Stimulated activated CD8-positive, alpha-beta memory T cell treated with anti-CD3 and anti-CD28 coated beads, Interleukin-4, amount 100 ng/mL, for 1 hour (primary cell): ENCODE measurements at places on chromosomes 7 and 10.

GRCh38 chr7:157875230-157876179 lies 538.7 kb downstream of the DNAJB6 start:
- peak; percentile 12 for DNase-seq

- DNase-seq, result no peak
These were observed 218.6 kb downstream of the THSD7A start for GRCh38 chr7:11613292-11613930.

GRCh38 chr7:4519819-4520520 lies 162.1 kb upstream of the FOXK1 start:
- DNase-seq, result no peak

DNA sequence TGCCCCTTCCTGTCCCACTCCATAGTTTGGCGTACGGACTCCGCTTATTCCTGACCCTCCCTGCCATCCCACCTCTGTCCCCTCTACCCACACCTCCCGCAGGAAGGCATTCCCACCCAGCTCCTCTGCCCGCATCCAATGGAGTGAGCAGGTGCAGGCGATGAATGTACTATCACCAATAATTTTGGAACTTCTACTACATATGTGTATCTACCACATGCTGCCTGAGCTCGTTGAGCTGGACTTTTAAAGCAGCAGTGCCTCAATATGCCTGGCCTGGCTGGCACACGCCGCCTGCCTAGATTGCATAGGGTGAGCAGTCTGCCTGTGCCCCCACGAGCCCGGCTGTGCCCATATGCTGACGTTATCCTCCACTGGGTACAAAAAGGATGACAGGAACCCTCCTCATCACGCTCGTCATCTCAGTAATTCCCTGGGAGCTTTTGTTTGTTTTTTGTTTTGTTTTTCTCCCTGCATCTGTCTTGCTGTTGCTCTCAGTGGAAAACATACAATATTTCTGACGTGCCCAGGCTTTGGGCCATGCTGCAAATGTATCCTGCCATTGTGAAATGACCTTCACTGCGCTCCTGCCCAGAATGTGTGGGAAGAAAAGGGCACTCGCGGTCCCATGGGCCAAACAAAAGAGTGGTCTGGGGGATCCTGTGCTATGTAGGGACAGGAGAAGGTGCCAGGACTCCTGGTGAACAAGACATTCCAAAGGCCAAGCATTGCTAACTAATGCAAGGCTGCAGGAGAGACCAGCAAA lies 302.8 kb downstream of the PTPRN2 start:
- no peak for DNase-seq

DNA sequence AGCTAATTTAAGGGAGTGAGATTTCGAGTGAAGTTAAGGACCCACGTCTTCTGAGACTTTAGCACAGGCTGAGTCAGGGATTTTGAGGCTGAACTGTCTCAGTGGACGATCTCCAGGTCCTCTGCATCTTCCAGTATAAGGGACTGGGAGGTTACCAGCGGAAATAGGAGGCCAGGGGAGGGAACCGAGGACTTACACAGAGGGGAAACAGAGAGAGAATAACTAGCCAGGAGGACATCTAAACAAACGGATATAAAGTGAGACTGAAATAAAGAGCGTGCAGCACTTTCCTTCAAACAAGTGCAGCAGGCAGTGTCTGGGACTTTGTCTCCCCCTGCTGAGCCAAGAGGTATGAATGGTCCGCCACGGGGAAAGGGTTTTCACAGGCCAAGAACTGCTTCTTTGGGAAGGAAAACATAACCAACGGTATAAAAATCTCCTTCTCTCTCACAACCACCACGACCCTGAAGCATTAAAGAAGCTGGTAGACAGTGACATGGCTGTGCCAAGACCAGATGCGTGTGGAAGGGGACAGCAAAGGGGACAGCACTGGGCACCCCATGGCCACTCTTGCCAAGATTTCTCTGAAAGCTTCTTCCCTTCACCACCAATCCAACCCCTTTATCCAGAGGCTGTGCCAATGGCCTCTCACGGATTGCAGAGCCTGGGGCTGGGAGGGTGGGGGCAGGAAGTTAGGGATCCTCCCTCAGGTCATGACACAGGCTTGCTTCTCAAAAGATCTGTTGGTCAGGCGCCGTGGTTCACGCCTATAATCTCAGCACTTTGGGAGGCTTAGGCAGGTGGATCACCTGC lies 72.0 kb downstream of the SLC37A3 start:
- DNase-seq, result no peak

GRCh38 chr10:54983255-54983654 lies 182.2 kb upstream of the PCDH15 start:
- DNase-seq, result no peak

DNA sequence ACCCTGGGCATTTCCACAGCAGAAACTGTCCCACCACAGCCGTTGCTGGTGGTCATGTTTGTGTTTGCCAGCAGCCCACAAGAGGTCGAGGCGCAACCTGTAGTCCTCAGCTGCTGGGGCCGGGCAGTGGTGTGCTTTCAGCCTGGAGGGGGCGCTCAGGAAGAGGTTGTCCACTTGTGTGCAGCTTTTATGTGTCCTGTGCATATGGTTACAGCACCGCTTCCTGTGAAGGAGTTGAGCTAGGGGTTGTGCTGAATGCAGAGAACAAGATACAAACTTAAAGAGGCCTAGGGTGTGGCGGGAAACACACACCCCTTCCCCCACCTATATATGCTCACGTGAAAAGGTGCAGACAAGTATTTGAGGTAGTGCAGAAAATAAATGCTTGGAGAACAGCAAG lies 29.5 kb upstream of the PFKFB3 start:
- no peak for DNase-seq

GRCh38 chr10:11246752-11247467 lies 229.2 kb downstream of the CELF2 start:
- no peak for DNase-seq

DNA sequence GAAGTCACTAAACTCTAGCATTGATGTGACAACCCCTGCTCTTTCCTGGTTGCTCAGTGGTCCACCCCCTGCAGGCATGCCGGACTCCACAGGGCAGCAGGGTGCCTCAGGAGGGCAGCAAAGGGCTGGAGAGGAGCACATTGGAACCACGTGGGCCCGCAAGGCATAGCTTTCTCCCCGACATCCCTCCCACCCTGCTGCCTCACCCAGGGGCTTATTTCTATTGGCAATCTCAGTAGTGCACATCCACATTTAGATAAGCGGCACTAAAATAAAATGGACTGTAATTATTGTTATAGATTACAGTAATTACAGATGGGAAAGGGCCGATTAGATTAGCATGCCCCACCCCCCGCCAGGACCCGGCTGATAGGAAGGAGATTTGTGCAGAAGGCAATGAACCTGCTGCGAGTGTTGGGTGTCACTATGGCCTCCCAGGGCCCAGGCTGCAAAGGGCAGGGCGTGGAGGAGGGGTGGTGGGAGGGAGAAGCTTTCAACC lies 580.1 kb downstream of the GRID1 start:
- no peak for DNase-seq

GRCh38 chr10:27207350-27207749 lies 33.2 kb downstream of the ACBD5 start:
- DNase-seq, result no peak

DNA sequence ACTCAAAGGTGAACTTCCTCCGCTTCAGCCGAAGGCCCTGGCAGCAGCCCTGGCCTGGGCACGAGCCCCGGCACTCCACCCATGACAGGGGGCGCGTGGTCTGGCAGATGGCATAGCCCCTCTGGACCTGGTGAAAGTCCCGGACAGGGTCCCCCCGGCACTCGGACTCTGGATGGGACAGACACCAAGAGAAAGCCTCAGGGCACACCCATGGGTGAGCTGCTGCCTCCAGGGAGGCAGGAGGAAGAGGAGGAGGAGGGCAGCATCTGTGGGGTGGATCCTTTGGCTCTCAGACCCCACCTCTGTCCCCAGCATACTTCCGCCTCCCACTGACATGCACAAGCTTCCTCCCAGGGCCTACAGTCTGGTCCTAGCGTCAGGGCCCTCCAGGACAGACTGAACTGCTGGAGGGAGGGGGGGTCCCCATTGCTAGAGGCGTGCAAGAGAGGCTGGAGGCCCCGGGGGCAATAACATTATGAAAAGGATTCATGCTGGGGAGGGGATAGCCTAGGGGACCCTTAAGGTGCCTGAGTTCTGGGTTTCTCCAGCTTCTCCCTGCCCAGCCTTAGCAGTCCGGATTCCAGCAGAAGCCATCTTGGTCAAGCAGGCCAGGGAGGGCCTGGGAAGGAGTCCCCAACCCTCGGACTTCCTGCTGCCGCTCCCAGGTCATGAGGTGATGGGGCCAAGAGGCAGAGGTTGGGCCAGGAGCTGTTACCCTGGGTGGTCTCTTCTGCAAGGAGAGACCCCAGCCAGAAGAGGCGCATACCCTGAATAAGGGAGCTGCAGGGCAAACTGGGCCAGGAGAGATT lies 169.3 kb downstream of the LCOR start:
- no peak for DNase-seq

DNA sequence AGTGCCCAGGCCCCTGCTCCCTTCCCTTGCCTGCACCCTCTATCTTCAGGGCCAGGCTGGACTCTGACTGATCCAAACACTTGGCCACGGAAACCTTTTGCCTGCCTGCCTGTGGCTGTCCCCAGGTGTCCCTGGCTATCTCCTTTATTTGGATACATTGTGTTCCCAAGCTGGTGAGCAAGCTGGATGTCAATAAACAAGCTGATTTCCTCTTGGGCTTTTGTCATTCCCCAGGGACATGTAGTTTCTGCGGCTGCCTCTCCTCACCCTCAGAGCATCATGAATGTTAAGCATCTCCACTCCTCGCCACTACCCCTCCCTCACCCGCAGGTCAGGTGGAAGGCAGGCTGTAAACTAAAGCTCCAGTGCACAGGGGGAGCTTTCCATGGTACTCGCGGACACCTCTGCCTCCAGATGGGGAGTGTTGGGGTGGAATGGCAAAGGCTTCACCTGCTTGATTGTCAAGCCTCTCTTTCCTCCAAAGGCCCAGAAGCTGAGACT lies 6.9 kb downstream of the GHRHR start:
- no peak for DNase-seq

GRCh38 chr7:2990949-2991470 lies 52.7 kb downstream of the CARD11 start:
- no peak for DNase-seq

DNA sequence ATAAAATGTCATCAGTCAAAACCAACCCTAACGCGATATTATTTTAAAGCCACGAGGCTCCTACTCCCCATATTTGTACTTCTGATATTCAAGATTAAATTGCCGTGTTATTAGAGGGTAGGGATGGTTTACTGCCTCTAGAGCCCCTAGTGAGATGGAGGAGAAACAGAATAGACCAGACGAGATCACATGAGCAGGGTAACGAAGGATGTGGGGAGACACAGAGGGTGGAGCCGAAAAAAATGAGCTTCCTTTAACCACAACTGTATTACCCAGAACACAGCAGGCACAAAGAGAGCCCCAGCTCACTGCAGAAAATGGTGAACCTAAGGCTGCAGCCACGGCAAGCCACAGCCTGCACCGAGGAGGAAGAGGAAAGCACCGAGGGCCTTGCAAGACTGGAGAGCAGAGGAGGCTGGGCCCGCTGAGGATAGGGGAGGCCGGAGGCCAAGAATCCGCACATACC lies 14.3 kb downstream of the ZC3HAV1 start:
- DNase-seq, result peak; percentile 61

- no peak for DNase-seq
These were observed 91.1 kb upstream of the DNAJB12 start for GRCh38 chr10:72445851-72446250.

- no peak for DNase-seq
These were observed 35.5 kb downstream of the CLIP2 start for GRCh38 chr7:74324531-74325209.

DNA sequence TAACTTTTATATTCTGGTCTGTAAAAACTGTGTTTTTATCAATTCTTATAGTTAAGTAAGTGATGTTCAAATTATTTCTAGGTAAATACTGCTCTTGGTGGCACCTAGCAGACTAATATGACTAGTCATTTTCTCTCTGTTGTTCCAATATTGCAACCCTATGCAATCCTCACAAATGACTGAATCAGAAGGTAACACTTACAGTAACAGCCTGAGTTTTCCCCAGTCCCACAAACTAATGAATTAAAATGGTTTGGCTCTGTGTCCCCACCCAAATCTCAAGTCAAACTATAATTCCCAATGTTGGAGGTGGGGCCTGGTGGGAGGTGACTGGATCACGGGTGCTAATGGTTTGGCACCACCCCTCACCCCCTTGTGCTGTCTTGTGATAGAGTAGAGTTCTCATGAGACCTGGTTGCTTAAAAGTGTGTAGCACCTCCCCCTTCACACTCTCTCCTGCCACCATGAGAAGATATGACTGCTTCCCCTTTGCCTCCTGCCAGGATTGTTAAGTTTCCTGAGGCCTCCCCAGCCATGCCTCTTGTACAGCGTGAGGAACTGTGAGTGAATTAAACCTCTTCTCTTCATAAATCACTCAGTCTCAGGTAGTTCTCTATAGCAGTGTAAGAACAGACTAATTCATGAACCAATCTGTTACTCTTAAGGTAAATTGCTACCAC lies 43.5 kb downstream of the MTPN start:
- DNase-seq, result no peak

- no peak for DNase-seq
These were observed 131.2 kb downstream of the ARHGAP22 start for GRCh38 chr10:48473704-48474103.

DNA sequence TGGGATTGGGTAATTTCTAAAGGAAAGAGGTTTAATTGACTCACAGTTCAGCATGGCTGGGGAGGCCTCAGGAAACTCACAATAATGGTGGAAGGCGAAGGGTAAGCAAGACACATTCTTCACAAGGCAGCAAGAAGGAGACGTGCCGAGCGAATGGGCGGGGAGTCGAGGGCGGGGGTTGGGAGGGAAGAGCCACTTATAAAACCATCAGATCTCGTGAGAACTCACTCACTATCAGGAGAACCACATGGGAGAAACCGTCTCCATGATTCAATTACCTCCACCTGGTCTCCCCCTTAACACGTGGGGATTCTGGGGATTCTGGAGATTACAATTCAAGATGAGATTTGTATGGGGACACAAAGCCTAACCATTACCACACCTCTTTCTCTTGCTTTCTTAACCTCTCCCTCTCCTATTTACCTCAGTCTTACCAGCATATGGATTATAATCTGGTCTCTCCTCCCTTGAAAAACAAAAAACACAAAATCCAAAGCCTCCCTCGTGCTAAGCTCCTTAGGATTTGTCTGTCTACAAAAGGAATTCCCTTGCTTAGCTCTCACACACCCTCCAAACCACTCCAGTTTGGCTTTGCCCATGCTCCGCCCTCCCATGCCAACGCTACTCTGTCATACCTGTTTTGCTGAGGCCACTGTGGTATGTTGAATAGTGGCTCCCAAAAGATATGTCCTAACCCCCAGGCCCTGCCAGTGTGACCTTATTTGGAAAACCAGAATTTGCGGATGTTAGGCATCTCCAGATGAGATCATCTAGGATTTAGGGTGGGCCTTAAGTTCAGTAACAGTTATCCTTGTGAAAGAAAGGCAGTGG lies 19.6 kb upstream of the EFCAB10 start:
- no peak for DNase-seq

DNA sequence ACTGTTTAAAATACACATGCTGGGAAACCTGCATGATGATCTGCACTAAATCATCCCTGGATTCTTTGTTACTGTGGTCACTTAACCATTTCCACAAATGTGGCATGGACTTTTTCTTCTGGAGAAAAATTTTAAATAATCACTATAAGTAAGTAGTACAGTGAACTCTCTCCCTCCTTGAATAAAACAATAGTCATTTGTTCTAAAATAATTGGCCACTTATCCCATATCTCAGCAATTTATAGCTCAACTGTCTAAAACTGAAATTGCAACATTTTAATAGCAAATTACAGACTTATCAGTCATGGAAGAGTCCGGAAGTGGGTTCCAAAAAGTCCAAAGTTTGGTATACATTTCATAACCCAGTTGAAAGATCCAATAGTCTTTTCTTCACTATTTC lies 90.9 kb downstream of the MTERF1 start:
- DNase-seq, result no peak

- no peak for DNase-seq
These were observed 357.6 kb downstream of the DPP6 start for GRCh38 chr7:154409703-154410311.
